ENCODE measurements at places on chromosomes 12 and 14. TPM values are rescaled to one million over a fixed set of nuclear protein-coding genes. Genes with fewer than 3 reads are reported as not detected.

- no peak for DNase-seq
Observed at GRCh38 chr12:33044447-33044846, 147.9 kb upstream of the PKP2 start.

DNA sequence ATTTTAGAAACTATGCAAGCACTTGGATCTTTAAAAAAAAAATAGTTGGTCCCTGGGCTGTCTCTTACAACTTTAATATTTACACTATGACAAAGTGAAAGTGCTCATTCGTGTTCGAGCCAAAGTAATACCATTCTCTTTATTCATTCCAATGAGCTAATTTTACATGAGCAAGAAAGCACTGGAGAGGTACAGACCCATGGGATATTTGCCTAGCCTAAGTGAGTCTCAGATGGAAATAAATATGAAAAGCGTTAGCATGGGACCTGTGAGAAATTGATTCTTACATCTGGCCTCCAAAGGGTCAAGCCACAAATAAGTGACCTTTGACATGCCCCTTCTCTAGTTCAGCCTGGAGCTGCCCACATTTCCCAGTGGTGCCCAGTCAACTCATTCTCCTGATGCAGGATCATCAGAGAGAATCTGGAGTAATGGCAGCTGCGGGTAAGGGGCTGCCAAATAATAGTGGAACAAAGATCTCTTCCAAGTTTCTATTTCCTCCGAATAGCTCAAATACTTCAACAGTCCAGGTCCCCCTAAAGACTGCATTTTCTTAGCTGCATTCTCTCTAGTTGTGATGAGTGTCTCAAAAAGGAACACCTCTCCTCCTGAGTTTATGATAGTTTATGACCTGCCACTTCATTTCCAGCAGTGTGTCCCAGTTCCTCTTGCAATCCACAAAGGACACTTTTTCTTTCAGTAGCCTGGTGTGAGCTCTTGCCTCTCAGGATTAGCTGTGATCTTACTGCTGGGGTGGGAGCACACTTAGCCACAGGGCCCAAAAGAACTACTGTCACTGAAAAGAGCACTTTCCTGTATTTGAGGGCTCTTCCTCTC lies 208.2 kb downstream of the DAD1 start:
- no peak for DNase-seq

DNA sequence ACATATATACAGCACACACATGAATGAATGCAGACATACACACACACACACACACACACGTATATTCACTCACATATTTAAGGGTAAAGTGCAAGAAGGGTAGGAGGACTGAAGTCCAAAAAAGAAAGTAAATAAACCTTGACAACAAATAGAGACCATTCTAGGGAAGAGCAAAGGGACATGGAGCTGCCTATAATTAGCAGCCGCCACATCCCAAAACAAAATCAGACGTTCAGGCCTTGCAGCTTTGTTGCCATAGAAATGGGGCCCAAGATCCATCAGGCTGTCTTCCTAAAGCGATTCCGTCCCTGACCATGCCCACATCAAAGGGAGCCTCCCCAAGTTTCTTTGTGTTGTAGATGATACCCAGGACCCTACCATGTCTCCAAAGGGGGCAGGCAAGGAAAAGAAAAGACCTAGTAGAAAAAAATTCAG lies 703.5 kb upstream of the TBX3 start:
- no peak for DNase-seq

DNA sequence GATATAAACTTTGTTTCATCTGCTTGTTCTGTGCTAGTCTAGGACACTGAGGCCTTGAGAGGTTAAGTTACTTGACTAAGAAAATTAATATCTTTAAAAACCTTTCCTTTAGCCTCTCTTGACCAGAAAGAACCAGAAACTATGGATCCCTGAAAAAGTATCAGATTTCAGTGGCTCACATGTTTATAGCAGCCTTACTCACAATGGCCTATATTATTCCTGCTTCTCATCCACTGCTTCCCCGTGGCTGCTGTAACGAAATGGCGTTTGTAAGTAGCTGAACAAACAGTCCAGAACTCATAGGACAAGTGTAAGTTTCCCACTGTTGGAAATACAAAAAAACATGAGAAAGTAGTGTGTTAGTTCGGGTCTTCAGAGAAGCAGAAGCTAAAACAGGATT lies 3.2 kb upstream of the PYGL start:
- no peak for DNase-seq

DNA sequence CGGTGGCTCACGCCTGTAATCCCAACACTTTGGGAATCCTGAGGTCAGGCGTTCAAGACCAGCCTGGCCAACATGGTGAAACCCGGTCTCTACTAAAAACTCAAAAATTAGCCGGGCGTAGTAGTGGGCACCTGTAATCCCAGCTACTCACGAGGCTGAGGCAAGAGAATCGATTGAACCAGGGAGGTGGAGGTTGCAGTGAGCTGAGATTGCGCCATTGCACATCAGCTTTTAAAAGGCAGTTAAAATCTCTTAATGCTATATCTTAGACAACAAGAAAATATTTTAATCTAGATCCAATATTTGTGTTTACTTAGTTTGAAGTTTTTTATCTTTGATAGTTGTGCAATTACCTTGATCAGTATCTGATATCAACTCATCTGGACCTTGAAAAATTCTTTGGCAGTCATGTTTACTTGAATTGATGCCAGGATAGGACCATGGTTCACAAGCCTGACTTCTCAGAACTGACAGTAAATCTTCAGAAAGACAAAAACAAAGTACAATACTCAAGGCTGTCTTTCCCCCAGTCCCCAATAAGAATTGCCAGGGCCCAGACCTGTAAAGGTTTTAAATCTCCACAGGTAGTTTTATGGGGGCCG lies 135.0 kb upstream of the AEBP2 start:
- no peak for DNase-seq

DNA sequence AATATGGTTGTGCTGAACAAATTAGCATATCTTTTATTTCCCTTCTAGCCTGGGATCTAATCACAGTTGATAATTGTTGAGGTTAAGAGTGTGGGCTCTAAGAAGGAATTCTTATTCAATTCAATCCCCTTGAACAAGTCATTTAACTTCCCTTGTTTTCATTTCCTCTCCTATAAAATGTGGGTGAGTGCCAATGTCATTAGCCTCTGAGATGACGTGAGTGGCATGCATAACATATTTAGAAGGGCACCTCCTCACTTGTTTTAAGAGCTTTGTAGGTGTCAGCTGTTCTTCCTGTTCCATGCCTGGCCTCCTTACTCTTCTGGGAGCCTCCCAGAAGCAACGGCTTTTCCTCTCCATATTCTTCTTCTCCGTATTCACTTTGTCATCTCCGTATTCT lies 155.4 kb upstream of the NEDD1 start:
- DNase-seq = no peak

- no peak for DNase-seq
Observed at GRCh38 chr14:96177766-96178375, 26.8 kb upstream of the BDKRB2 start.

- DNase-seq = no peak
Observed at GRCh38 chr14:50551877-50552276, 8.1 kb upstream of the ATL1 start.

DNA sequence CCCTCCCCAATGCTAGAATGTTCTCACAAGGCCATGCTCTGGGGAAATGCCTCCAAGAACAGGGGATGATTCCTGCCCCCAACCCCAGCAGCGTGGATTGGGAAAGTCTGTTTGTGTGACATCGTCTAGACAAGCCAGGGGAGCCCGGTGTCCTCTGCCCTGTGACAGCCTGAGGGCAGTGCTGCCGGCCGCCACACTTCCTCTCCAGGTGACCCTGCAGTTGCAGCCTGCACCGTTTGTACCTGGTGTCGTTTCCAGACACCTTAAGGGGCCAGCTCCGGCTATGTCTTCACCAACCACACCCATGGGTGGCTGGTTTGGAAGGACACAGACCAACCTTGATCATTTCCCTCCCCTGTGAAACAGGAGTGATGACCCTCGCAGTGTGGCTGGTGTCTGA lies 372.6 kb downstream of the BCL11B start:
- no peak for DNase-seq

DNA sequence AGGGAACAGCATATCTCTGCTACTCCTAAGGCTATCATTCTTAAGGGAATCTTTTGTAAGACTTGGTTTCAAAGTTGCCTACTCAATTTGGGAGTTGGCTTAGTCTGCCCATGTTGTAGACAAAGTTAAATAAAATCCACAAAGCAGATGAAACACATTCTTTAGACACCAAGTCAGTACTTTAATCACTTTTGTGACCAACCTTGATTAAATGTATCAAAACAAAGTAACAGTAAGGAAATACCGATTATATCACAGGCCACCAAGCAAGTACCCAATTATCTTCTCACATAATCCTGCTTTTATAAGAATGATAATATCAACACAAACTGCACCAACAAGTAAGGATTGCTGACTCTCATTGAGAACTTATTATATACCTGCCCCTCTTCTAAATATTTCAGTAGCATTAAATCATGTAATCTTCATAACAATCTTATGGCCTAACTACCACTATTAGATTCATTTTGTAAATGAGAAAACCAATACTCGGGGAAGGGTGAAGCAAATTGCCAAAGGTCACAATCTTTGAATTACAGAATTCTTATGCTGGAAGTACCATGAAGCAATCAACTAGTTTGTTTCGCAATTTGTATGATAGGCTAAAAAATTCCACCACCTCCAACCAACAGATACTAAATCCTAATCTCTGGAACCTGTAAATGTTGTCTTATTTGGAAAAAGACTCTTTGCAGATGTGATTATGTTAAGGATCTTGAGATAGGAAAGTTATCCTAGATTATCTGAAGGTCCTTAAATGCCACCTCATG lies 12.6 kb upstream of the DIO2 start:
- DNase-seq = no peak

DNA sequence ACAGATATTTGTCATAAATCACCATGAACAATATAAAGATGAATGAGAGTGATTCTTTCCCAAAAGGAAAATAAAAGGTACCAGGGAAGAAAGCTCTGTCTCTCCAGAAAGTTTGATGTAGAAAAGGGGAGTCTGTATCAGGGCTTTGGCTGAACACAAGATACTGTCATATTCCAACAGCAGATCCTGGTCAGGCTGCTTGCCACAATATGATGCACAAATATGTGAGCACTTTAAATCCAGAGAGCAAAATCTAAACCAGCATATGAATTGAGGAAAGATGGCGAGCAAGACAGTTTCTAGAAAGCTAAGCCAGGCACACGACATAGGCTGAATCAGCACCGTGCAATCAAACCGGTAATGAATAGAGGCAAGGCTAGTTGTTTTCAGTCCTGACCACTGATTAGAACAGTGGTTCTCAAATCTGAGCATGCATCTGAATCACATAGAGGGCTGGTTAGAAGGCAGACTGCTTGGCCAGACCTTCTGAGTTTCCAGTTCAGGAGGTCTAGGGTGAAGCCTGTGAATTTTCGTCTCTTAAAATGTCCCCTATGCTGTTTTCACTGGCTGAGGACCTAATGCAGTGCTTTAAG lies 60.7 kb downstream of the PLCZ1 start:
- no peak for DNase-seq

DNA sequence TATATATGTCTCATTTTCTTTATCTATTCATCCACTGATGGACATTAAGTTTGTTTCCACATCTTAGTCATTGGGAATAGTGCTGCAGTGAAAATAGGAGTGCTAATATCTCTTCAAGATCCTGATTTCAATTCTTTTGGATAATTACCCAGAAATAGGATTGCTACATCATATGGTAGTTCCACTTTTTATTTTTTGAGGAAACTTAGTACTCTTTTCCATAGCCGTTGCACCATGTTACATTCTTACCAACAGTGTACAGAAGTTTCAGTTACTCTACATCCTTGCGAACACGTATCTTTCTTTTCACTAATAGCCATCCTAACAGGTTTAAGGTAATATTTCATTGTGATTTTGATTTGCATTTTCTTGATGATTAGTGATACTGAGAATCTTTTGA lies 29.8 kb downstream of the TESPA1 start:
- no peak for DNase-seq

- no peak for DNase-seq
Observed at GRCh38 chr12:53505555-53506449, 1.5 kb downstream of the NPFF start.

DNA sequence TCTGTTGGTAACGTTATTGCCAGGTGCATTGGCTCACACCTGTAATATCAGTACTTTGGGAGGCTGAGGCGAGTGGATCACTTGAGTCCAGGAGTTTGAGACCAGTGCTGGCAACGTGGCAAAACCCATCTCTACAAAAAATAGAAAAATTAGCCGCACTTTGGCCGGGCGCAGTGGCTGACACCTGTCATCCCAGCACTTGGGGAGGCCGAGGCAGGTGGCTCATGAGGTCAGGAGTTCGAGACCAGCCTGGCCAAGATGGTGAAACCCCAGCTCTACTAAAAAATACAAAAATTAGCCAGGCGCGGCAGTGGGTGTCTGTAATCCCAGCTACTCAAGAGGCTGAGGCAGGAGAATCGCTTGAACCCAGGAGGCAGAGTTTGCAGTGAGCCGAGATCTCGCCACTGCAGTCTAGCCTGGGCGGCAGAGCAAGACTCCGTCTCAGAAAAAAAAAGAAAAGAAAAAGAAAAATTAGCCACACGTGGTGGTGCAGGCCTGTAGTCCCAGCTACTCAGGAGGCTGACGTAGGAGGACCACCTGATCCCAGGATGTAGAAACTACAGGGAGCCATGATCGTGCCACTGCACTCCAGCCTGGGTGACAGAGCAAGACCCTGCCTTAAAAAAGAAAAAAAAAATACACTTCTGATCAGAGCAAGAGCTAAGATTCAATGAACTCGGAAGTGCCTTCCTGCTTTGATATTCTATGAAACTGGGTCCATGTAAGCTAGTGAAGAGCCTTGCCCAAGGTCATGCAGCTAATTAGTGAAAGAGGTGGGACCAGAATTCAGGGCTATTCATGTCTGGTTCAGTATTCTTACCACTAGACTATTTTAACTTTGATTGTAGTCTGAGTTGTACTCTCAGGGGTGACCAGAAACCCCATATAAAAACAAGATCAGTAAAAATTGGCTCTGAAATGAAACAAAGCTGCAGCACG lies 4.2 kb upstream of the RNASE8 start:
- DNase-seq = no peak

Gene BTBD7
- total RNA-seq = 7.3 TPM

Gene SDSL
- total RNA-seq = 6.6 TPM

Gene NGB
- total RNA-seq = not detected

Gene CRACR2A
- total RNA-seq = 31.3 TPM

Gene MEG3
- total RNA-seq = not detected

Gene SPX
- not detected for total RNA-seq

Gene NR1H4
- total RNA-seq = 0.20 TPM

Gene C12orf54
- not detected for total RNA-seq

Gene KRT77
- total RNA-seq = not detected

Measured in HT-29 (cell line).